ENCODE measurements at places on chromosomes 7 and 10.

DNA sequence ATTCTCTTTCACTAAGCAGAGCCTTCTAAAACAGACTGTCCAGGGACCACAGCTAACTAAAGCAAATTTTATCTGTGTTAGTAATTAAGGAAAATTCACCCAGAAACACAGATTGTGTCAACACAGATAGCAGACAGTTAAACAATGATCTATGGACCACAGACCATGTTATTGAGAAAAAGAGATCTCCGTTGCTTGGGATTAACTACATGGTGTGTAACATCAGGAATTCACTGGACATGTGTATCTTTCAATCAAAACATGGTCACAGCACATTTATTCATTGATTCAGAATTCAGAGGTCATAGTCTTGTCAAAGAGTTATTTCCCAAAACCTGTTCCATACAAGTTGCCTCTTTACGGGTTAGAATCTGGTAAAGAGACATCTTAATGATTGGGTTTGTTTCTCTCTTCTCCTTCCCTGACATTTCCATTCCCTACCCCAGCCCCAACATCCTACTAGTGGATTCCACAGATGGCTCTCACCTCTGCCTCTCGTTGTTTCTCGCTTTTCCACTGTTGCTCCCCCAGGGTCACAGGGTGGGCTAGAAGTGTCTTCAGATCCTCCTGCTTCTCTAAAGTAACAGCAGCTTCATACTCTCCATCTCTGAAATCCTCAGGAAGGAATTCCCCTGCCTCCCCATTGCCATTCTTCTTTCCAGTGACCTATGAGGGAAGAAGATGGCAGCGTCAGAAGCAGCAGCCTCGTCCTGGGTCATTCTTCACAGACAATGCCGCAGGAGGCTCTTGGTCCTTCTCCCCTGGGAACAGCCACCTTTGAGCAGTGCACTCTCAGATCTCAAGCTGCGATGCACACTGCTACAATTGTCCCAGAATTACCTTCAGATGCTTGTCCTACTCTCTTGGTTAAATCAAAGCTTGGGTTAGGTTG lies 958 bp downstream of the ANKRD1 start:
- DNase-seq = no peak

DNA sequence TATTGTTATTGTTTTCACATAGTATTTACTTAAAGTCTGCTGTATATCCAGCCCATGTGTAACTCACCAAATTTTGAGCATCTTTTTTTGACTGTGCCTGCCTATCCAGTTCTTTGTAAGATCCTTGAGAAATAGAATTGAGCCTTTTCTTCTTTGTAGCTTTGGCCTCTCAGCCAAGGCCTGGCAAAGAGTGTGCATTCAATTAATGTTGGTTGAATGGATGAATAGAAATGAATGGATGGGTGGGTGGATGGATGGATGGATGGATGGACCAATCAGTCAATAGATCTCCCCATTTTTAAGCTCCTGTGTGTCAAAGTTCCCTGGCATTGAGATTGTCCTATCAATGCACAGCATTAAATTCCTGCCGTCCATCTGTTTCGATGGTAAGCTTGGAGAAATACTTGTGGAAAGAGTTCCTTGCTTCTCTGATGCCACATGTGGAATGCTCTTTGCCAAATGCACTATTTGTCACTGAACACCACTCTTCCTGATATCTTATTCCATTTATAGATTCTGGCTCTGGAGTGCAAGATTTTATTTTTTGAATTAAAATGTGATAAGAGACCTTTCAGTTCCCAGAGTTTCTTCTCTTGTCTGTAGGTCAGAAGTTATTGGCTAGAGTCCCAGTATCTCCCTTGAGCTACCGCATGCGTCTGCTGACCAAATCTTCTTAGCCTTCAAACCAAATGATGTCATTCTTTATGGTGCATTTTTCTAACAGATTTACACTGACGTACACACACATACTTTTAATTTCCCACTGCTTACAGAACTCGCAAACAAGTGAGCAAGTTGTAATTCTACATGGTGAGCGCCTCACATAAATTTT lies 20.7 kb upstream of the ADRB1 start:
- no peak for DNase-seq

- DNase-seq = no peak
These were observed 69.7 kb upstream of the ZNRF2 start for GRCh38 chr7:30214651-30215137.

- DNase-seq = no peak
These were observed 6.2 kb downstream of the RHBDD2 start for GRCh38 chr7:75885036-75885435.

- no peak for DNase-seq
These were observed 274.1 kb downstream of the ZEB1 start for GRCh38 chr10:31593124-31593523.

- no peak for DNase-seq
These were observed 20.9 kb upstream of the CYP3A43 start for GRCh38 chr7:99806839-99807478.

GRCh38 chr7:99898836-99899235 lies 20.5 kb downstream of the TRIM4 start:
- DNase-seq = no peak

DNA sequence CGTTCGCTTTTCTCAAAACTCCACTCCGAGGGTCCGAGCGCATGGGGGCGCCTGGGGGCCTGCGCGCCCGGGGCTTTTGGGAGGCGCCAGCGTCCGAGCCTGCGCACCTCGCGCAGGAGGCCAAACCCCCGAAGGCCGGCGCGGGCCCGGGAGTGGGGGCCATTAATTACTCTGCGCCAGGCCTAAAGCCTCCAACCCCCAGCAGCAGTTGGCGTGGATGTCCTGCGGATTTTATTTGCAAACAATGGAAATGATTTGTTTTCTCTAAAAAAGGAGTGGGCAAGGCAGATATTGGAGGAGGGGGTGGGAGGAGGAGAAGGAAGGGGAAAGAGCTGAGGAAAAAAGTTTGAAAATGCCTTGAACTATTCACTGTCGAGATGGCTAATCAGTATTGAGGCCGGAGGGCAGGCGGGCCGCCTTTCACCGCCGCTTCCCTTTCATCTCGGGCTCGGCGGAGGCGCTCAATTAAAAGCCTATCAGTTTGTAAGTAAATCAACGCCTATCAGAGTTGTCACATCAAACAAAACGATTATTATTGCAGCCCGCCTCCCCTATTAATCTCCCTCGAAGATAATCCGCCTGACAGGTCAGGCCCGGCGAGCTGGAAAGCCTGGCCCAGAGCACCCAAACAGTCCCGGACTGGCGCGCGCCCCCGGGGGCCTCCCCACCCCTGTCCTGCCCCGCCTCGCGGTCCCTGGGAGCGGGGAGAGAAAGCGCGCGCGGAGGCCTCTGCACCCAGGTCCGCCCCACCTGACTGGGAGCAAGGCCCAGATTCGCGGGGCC lies 3.4 kb upstream of the ZNF503 start:
- no peak for DNase-seq

- DNase-seq = no peak
These were observed 147.6 kb upstream of the SHH start for GRCh38 chr7:155959894-155960293.

DNA sequence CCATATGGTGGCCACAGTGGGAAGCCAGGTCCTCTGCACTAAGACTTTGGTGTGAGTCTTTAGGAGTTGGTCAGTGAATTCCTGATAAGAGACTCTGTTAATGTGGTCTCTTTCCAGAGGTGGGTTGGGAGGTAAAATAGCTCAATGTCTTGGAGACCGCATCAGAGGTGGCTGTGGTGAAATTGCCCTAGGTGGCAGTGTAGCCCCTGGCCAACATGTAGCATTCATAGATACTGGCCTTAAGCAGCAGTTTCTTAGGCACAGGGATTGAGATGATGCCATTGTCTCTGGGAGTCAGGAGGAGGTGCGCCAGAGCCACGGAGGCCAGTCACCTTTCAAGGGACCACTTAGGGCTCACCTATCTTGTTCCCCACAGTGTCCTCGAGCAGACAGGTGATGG lies 202.8 kb downstream of the CREB5 start:
- DNase-seq = no peak

- DNase-seq = no peak
These were observed 257.0 kb downstream of the OTUD1 start for GRCh38 chr10:23695825-23696420.

- no peak for DNase-seq
These were observed 142.8 kb downstream of the LRRC4 start for GRCh38 chr7:127888411-127888810.

DNA sequence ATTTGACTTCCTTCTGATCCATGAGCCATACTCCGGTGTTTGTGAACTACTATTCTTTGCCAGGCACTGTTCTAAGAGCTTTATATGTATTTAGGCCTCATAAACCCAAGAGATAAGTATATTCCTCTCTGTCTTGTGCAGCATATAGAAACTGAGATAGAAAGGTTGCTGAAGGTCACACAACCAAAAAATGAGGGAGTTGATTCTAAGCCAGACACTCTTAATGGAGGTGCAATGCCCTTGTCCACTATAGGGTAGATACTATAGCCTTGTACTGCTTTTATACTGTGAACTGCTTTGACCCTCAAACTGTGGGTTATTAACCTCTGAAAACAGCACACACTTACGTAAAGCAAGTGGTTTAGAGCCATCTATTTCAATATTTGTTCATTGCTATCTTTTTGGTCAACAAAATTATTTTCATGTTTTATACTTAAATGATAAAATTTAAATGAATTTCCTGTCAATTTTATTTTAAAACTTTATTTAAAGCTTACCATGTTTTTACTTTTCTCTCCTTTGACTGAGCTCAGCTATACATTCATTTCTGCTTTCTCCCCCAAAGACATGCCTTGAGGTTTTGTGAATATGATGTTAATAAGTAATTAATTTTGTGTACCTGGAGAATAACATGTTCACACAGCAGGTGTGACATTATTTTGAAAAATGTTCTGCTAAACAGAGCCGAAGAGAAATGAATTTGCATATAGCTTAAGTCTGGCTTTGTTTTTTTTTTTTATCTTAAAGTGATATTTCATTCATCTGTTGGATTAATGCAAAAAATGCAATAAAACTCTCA lies 687.3 kb downstream of the DNAJB9 start:
- DNase-seq = no peak

- no peak for DNase-seq
These were observed 128.2 kb upstream of the CHST15 start for GRCh38 chr10:124221356-124222317.

DNA sequence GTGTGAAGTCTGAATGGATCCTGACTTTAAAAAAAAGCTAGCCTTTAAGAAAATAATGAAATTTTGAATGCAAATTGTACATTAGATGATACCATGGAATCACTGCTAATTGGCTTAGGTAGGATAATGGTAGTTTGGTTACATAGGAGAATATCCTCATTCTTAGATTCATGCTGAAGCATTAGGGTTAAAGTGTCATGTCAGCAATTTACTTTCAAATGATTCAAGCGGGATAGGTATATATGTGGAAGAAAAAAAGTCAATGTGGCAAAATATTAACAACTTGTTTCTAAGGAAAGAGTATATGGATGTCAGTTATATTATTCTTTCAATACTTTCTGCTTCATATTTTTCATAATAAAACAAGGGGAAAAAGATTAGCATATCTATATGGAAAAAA lies 7.5 kb downstream of the HIBADH start:
- DNase-seq = no peak
